ENCODE measurements at places on chromosomes 7 and 10.

- no peak for DNase-seq
Measured at GRCh38 chr10:71136036-71136721, 76.2 kb upstream of the UNC5B start.

DNA sequence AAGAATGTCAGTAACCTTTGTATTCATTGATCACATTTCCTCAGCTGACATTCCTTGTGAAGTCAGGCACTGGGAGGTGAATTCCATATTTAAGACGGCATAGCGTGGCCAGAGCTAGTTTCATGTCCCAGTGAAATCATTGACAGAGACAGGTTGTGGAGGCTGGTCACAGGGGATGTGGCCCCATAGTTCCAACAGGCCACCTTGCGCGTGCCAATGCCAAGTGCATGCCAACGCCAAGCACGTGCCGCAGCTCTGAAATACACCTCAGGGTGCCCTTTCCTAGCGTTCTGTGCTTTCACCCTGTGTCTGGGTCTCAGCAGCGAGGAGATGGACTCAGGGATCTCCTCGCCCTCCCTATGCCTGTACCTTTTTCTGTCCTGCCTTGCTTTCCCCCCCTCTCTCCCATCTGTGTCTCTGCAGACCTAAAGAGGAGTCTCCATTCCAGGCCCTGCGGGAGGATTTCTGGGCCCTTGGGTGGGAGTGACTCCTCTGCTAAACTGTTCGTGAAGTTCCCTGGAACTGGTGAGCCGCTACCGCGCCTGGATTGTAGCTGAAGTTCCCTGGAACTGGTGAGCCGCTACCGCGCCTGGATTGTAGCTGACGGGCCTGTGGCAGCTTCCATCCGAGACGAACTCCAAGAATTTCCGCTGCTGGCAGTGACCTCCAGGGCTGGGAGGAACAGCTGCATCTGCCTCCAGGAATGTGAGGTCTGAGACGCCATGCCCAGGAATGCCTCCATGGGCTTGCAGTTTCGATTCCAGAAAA is 19.7 kb downstream of the AQP1 start:
- no peak for DNase-seq

DNA sequence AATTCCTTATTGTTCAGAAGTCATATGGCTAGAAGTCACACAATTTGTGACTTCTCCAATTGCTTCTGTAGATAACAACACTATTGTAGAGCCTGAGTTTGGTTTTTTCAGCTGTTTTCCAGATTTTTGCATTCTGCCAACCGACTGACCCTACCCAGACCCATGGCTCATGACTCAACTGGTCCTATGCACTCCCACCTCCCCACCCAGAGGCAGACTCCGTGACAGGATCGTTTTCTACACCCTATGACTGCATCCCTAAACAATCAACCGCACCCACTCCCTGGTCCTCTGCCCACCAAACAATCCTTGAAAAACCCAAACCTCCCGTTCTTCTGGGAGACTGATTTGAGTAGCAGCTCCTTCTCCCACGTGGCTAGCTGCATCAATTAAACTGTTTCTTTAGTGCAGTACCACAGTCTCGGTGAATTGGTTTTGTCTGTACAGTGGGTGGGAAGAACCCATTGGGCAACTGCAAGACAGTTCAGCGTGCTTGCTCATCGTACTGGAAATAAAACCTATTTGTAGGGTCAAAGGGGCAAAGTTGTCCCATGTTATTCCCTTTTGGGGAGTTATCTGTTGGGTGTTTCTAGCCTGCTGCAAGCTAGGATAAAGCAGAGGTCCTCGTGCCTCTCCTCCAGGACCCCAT is 150.3 kb upstream of the FAM20C start:
- no peak for DNase-seq

GRCh38 chr10:129653861-129654260 is 186.8 kb downstream of the MGMT start:
- DNase-seq: no peak

DNA sequence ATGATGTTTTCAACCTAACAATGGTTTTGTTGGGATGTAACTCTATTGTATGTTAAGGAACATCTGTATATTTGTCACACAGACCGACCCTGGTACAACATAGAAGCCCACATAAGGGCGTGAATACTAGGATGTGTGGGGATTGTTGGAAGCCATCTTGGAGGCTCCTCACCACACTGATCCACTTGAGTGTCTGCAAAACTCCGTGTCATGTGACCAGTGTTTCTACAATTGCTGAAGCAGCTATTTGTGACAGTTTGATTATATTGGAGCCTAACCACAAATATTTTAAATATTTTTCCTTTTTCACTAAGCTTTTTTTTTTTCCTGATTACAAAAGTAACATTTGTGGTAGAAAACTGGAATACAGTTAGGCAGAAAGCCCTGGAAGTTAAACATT is 27.9 kb downstream of the RALA start:
- DNase-seq: no peak

DNA sequence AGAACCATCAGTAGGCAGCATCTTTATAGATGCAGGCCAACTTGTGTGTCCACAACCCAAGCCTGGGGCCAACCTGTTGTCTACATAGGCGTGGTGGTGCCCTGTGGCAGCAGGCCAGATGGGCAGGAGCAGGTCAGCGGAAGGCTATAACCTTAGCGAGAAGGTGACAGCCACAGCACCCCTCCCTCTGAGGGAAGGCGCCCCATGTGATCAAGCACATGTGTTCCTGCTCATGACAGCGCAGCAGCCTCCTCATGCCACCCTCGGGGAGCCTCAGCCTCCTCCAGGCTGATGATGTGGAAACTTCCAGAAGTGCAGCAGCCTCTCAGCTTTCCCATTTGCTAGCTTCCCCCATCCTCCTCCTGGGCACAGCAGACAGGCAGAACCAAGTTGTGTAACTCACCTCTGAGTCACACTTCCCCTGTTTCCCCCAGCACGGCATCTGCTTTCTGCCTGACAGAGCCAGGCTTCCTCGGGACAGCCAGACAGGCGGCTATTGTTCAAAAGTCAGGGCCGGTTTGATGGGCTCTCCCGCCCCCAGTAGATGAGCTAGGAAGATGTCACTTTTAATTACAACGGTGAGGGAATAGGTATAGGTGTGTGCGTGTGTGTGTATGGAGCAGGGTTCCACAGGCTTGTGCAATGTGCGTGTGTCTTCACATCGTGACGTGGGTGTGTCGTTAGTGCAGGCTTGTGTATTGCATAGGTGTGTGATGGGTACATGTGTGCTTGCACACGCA is 312.0 kb upstream of the ZMIZ1 start:
- DNase-seq: peak; percentile 27

DNA sequence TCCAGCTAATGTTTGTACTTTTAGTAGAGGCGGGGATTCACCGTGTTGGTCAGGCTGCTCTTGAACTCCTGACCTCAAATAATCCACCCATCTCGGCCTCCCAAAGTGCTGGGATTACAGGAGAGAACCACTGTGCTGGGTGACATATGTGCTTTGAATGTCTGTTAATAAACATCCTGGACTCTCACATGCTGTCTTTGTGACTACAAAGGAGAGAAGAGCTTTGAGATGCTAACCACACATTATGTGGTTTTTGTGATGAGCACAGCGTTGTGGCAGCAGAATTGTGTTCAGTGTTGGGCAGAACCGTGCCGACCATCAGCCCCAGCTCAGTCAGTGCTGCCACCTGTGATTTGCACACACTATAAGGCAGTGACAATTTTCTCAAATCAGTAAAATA is 500.1 kb upstream of the KLF6 start:
- no peak for DNase-seq

DNA sequence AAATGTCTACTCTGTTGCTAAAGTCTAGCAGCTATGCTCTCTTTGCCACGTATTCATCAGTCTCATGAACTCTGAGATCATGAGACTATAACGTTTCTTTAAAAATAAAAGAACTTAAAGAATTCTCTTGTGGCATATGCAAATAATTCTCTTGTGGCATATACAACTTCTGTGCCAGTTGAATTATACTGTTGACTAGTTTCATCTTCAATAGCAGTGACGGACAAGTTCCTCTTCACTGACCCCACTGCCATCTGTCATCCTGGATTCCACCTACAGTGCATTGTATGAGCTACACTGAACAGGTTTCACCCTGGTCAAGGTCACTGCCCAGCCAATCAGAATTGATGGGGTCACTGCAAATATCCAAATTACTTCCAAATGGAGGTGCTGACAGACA is 88.2 kb downstream of the CD36 start:
- DNase-seq: no peak

DNA sequence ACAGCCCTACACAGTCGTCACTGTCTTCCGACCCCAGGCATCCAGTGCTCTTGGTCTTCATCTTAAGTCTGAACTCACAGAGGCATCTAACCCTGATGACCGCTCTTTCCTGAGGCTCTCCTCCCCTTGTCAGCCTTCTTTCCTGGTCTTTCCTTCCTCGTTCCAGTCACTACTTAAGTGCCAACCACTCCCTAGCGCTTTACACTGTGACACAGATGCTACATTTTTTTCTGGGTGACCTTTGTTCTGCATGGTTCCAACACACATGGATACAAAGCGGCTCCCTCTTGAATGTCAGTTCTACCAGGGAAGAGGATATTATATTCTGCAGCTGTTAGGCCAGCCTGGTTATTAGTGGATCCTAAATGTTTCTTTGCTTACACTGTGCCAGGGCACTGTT is 12.7 kb downstream of the YWHAG start:
- DNase-seq: no peak

- no peak for DNase-seq
Measured at GRCh38 chr7:94642838-94643653, 12.9 kb downstream of the SGCE start.

- no peak for DNase-seq
Measured at GRCh38 chr7:84219310-84219709, 24.7 kb upstream of the SEMA3A start.

DNA sequence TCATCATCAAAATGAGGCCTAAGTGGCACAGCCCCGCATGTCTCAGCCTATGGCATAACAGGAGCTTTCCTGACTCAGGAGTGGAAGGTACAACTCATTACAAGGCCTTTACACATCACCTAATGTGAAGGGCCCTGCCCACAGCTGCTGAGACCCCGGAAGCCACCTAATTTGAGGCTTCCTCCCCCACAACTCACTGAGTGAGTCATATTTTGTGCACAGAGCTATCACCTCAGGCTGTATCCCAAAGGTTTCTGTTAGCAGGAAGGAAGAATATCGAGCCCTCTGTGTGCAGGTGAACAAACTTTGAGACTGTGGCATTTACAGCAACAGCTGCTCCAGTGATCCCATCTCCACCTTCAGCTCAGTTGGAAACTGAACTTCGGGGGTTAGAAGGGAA is 20.6 kb downstream of the HTR5A start:
- DNase-seq: peak; percentile 57

GRCh38 chr7:75943864-75944263 is 28.9 kb downstream of the POR start:
- DNase-seq: no peak

- no peak for DNase-seq
Measured at GRCh38 chr7:133633055-133633454, 380.2 kb downstream of the EXOC4 start.

- DNase-seq: peak; percentile 77
Measured at GRCh38 chr7:102425639-102426267, 7.6 kb upstream of the ORAI2 start.

- peak; percentile 93 for DNase-seq
Measured at GRCh38 chr7:65373608-65374351, at the start of gene ZNF92. TSS of gene ZNF92 (plus strand) at chr7:65373855. CDS start at chr7:65373998, 143 bp downstream.

DNA sequence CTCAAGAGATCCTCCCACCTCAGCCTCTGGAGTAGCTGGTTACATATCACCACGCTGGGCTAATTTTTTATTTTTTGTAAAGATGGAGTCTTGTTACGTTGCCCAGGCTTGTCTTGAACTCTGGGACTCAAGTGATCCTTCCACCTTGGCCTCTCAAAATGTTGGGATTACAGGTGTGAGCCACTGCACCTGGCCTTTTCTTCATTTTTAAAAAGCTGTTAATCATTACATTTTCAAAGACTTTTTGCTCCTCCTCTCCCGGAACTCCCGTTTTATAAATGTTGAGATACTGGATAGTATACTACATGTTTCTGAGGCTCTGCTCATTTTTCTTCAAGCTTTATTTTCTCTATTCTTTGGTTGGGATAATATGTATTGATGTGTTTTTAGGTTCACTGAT is 16.4 kb downstream of the AOAH start:
- no peak for DNase-seq

- DNase-seq: no peak
Measured at GRCh38 chr7:99677013-99677647, 2.7 kb downstream of the CYP3A5 start.

DNA sequence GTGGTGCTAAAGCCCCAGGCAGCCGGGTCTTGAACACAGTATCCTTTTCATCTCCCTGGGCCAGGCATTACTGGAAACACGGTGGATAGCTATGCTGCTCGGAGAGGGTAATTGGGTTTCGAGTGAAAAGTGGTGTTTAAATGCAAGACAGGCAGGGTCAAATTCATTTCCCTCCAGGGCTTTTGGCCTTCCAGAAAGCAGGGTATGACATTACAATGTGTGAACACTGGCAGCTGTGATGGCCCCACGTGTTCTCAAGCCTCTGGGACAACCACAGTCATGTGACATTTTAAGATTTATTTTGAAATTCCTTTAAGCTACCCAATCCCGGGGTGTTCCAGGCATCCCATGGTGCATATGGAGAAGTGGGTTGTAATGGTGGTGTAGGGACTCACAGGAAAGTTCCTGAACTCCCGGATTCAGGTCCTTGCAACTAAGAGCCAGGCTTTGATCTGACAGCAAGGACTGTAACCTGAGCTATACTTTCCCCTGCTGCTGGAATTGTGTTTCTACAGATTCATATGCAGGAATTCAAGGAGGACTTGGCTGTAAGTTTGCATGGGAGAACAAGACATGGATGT is 46.8 kb downstream of the INSYN2A start:
- DNase-seq: no peak

GRCh38 chr7:127446842-127447241 is 54.3 kb upstream of the ZNF800 start:
- DNase-seq: no peak

- no peak for DNase-seq
Measured at GRCh38 chr7:92674379-92674778, 84.2 kb upstream of the FAM133B start.

- DNase-seq: no peak
Measured at GRCh38 chr10:131668903-131669302, 231.9 kb upstream of the PPP2R2D start.

- no peak for DNase-seq
Measured at GRCh38 chr10:1026578-1026977, 919 bp upstream of the IDI2 start.

Data from stimulated activated CD4-positive, alpha-beta T cell treated with anti-CD3 and anti-CD28 coated beads, Interleukin-4, amount 100 ng/mL, for 4 hours (primary cell).